ENCODE measurements at places on chromosomes 5 and 9.

DNA sequence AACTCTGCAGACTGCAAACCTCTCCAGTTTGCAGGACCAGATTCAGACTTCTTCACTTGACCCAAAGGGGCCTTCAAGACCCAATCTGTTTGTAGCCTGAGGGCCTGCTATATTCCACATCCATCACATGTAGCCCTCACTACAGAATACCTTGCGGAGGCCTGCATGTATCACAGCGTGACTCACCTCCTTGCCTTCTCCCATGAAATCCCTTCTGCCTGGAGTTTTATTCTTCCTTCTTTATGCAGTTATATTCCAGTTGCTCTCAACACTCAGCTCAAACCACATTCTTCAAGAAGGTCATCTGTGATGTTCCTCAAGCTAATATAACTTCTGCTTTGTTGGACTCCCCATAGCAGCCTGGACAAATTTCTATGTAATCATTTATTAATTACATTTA, 198.5 kb upstream of the PTGER4 start:
- no peak for DNase-seq

GRCh38 chr5:159899067-159900049, 16.9 kb upstream of the ADRA1B start:
- DNase-seq = no peak

DNA sequence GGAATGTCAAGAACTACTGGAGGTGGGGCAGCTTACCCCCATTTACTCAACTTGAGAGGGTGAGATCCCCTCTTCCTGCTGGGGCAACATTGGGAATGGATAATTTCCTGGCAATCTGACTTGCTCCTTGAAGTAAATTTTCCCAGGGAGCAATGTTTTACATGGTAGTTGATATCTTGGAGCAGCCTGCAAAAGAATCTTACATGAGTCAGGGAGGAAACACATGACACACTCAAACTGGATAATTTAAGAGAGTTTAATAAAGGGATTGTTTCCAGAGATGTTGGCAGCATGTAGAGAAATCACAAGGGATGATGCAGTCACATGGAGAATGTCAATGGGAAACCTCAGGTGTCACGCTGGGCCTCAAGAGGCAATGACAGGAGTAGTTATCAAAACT, 212.5 kb downstream of the GAS1 start:
- DNase-seq = no peak

- no peak for DNase-seq
These were observed 8.9 kb downstream of the IRX1 start for GRCh38 chr5:3604501-3604900.

DNA sequence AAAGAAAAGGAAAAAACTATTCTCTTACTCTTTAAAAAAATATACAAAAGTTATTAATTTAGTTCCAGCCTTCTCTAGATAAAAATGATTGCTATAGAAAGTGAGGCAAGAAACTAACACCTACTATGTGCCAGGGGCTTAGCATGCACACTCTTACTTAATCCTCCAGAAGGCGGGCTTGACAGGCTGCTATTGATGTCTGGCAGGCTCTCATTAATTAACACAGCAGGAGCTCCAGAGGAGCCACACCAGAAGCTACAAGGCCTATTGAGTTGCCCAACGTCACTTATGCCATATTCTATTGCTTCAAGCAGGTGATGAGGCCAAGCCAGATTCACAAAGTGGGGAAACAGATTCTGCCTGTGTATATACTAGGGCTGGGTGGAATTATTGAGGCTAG, 54.6 kb upstream of the CLINT1 start:
- peak; percentile 53 for DNase-seq

GRCh38 chr5:39668980-39669379, 244.2 kb upstream of the DAB2 start:
- no peak for DNase-seq

All from ecto neural progenitor cell (in vitro differentiated cells).